ENCODE measurements at places on chromosomes 2 and 18. TPM values are rescaled to one million over a fixed set of nuclear protein-coding genes. Genes with fewer than 3 reads are reported as not detected.

NXPH2 gene
- not detected for polyA plus RNA-seq

DNA sequence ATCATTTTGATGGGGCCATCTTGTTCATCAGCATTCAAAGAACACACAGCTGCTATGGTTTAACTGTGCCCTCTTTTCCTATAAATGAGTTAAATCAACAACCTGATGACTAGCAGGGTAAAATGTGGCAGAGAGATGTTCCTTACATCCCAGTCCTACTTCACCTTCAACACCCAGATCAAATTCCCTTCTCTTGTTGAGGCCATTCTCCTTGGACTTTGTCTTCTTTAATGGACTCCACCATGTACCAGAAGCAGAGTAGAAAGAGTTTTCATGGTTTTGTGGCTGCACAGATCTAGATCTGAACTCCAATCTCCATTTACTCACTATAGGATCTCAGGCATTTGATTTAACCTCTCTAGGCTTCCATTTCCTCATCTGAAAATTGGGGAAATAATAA lies 6.4 kb upstream of the UPP2 start:
- no peaks in the 10 kb centered on the region for H3K36me3 ChIP-seq
- no peak for DNase-seq
- no peaks in the 10 kb centered on the region for H3K27me3 ChIP-seq
- no peak overlapping the region for H3K4me3 ChIP-seq
- H3K27ac ChIP-seq = no peak overlapping the region

GRCh38 chr2:118689456-118689855 lies 158.0 kb downstream of the EN1 start:
- no peaks in the 10 kb centered on the region for H3K27me3 ChIP-seq
- H3K4me1 ChIP-seq = no peaks in the 10 kb centered on the region
- no peak overlapping the region for H3K27ac ChIP-seq
- H3K36me3 ChIP-seq = no peaks in the 10 kb centered on the region

ANKRD36B gene
- polyA plus RNA-seq = 11.2 TPM

GRCh38 chr2:98607104-98607503 lies 1.2 kb downstream of the COA5 start:
- H3K27me3 ChIP-seq = no peaks in the 10 kb centered on the region
- H3K27ac ChIP-seq = no peak overlapping the region
- H3K4me1 ChIP-seq = peaks cover 42% of the 10 kb centered on the region
- H3K36me3 ChIP-seq = peaks cover 44% of the 10 kb centered on the region
- peak overlapping the region; percentile 93 for H3K4me3 ChIP-seq
- DNase-seq = peak; percentile 47

UGT1A7 gene
- polyA plus RNA-seq = 0.03 TPM

DNA sequence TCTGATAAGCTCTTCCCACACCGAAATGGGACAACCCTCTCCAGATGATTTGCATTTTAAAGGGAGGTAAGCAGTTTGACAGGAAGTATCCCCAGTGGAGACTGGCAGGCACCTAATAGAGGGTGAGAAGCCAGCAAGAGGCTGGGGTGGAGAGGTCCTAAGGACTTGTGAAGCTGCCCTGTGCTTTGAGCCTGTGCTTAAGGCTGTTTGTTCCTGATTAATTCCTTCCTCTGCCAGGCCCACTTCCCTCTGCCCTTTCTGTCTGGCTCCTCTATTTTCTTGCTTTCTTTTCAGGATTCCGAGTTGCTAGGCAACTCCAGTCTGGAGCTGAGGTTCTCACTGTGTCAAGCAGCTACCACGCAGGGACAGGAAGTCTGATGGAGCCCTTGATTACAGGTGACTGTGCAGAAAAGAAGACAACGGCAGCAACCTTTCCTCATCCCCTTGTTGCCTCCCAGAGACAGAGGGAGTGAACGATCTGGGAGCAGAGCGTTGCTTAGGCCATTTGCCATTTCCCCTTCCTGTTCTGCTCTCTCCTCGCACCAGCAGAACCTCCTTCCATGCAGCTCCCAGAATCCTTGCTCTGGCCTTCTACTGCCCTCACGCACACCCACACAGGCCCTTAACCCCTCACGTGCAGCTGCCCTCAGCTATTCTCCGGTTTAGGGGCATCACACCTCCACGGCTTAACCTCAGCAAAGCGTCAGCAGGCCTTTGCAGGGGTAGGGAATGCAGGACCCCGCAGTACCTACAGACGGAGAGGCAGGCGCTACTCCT lies 103.6 kb upstream of the CELF4 start:
- no peaks in the 10 kb centered on the region for H3K4me1 ChIP-seq
- H3K4me3 ChIP-seq = no peak overlapping the region
- H3K36me3 ChIP-seq = no peaks in the 10 kb centered on the region
- peak overlapping the region; percentile 49 for H3K27ac ChIP-seq

- no peak overlapping the region for H3K4me3 ChIP-seq
- no peak overlapping the region for H3K27ac ChIP-seq
- H3K36me3 ChIP-seq = no peaks in the 10 kb centered on the region
- peaks cover 5% of the 10 kb centered on the region for H3K4me1 ChIP-seq
- H3K27me3 ChIP-seq = no peaks in the 10 kb centered on the region
Observed at GRCh38 chr2:237892984-237893595, 33.7 kb downstream of the RAMP1 start.

- no peaks in the 10 kb centered on the region for H3K27me3 ChIP-seq
- no peaks in the 10 kb centered on the region for H3K36me3 ChIP-seq
- peaks cover 6% of the 10 kb centered on the region for H3K4me1 ChIP-seq
- peak overlapping the region; percentile 45 for H3K27ac ChIP-seq
Observed at GRCh38 chr2:217732992-217733391, 269.8 kb downstream of the TNS1 start.

DNA sequence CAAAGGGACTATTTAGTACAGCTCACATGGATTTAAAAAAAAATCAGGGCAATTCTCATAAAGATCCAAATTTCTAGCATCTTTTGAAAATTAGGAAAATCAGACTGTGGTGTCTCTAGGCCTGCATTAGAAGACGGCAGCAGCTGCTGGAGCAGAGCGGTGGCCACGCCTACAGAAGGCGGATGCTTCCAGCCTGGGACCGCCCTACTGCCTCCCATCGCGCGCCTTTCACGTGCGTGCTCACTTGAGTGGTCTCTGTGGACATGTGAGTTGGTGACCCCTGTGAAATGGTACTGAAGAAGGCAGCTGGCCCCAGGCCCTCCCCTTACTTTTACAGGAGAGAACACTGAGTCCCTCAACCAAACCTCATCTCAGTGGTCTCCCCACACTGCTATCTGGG lies 15.2 kb upstream of the ZFP36L2 start:
- DNase-seq = no peak
- no peak overlapping the region for H3K4me3 ChIP-seq
- H3K27ac ChIP-seq = no peak overlapping the region
- peaks cover 31% of the 10 kb centered on the region for H3K4me1 ChIP-seq
- H3K27me3 ChIP-seq = no peaks in the 10 kb centered on the region

GRCh38 chr18:55672574-55673361 lies 84.8 kb upstream of the TCF4 start:
- no peaks in the 10 kb centered on the region for H3K4me1 ChIP-seq
- H3K27me3 ChIP-seq = no peaks in the 10 kb centered on the region
- H3K27ac ChIP-seq = no peak overlapping the region
- no peak overlapping the region for H3K4me3 ChIP-seq
- no peak for DNase-seq
- H3K36me3 ChIP-seq = no peaks in the 10 kb centered on the region

- no peaks in the 10 kb centered on the region for H3K27me3 ChIP-seq
- H3K4me3 ChIP-seq = no peak overlapping the region
- no peaks in the 10 kb centered on the region for H3K36me3 ChIP-seq
- DNase-seq = no peak
- H3K4me1 ChIP-seq = no peaks in the 10 kb centered on the region
Observed at GRCh38 chr2:46171411-46171953, 125.7 kb upstream of the EPAS1 start.

DNA sequence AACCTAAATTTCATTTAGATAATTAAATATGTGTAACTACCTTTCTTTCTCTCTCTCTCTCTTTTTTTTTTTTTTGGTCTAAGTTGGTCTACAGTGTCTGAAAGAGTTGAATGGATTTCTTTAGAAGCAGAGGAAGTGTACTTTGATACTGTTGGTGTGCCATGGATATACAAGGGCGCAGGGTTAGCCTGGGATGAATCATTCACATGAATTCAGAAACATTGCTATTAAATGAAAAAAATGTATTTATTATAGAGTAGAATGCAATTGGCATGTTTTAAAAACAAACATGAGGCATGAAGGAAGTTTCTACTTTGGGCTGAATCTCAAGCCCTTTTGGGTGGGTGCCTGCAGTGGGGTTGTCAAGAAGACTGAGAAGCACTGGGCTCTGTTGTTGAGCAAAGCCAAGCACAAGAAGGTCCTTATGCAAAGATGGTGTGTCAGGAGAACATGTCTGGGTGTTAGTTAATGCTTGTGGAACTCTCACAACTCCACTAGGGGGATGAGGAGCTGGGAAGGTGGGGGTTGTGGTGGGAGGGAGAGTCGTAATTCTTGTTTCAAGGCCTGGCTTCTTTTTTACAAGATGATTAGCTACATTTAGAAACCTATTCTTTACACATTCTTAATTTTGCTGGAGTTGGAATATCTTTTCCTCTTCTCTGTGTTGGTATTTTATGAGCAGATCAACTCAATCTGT lies 57.9 kb downstream of the LYPD6 start:
- H3K4me3 ChIP-seq = no peak overlapping the region
- no peaks in the 10 kb centered on the region for H3K27me3 ChIP-seq
- no peaks in the 10 kb centered on the region for H3K4me1 ChIP-seq
- H3K36me3 ChIP-seq = no peaks in the 10 kb centered on the region

DNA sequence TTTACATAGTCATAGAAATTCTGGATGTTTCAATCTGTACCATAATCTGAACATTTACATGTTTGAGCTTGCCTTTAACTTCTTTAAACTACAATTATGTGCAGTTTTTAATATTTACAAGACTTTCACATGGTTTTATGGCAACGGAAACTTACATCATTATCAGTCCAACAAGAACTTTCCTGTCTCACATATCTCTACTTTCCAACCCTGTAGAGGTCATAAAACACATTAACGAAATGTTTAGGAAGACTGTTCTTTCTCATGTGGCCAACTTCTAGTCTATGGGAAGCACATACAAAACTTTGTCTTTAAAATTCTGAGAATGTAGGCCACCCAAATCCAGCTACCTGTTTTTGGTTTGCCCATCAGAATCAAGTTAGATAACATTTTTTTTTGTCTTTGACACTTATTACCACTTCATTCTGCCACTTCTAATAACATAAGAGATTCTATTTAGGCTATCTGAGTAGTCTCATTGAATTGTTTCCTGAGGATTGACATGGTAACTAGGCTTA lies 693.2 kb downstream of the KCNJ3 start:
- H3K4me1 ChIP-seq = no peaks in the 10 kb centered on the region
- H3K27ac ChIP-seq = no peak overlapping the region
- H3K27me3 ChIP-seq = no peaks in the 10 kb centered on the region
- no peak for DNase-seq

TMEM163 gene
- 6.3 TPM for polyA plus RNA-seq

- no peak overlapping the region for H3K27ac ChIP-seq
- peaks cover 8% of the 10 kb centered on the region for H3K4me1 ChIP-seq
- H3K27me3 ChIP-seq = no peaks in the 10 kb centered on the region
- no peak overlapping the region for H3K4me3 ChIP-seq
Observed at GRCh38 chr2:173982182-173982714, 17.1 kb upstream of the SP3 start.

- H3K27ac ChIP-seq = no peak overlapping the region
- DNase-seq = no peak
- H3K4me3 ChIP-seq = no peak overlapping the region
- no peaks in the 10 kb centered on the region for H3K4me1 ChIP-seq
- no peaks in the 10 kb centered on the region for H3K27me3 ChIP-seq
- H3K36me3 ChIP-seq = peaks cover 24% of the 10 kb centered on the region
Observed at GRCh38 chr2:127453392-127454171, 35.4 kb downstream of the PROC start.

- DNase-seq = no peak
- no peaks in the 10 kb centered on the region for H3K36me3 ChIP-seq
- no peaks in the 10 kb centered on the region for H3K4me1 ChIP-seq
- H3K27ac ChIP-seq = no peak overlapping the region
Observed at GRCh38 chr2:148375214-148375613, 269.3 kb upstream of the EPC2 start.

ATP8B1 gene
- 1.5 TPM for polyA plus RNA-seq

DNA sequence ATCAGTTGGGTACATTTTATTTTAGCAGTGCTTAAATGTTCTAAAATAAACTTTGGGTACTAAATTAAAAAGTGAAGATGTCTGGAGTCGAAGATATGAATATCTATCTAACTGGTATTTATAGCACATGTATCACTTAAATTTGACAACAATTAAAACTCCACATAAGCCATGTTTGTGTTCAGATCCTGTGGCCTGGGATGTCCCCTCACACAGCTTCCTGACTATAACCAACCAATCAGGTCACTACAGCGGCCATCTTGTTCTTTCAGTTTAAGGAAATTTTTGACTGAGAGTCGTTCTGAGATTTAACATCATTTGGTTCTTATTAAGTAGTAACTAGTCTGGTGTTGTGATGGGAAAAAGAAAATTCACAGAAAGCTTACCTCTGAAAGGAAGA lies 170.7 kb upstream of the NRP2 start:
- H3K4me3 ChIP-seq = no peak overlapping the region
- no peaks in the 10 kb centered on the region for H3K27me3 ChIP-seq
- no peaks in the 10 kb centered on the region for H3K36me3 ChIP-seq

DNA sequence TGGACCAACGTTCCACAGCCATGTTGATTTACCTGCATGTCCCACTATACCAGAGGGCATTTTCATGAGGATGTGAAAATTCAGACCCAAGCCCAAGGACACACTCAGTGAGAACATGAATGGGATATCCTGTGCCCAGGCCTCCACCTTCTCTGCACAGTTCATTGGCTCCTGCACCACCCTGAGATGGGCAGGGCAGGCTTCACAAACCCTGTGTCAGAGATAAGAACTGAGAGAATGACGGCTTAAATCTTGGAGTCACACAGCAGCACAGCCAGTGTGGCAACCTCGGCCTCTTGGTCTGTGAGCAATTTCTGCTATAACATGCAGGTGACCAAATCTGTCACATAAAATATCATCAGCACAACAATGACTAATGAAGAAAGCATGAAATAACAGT lies 71.9 kb downstream of the UXS1 start:
- no peak overlapping the region for H3K4me3 ChIP-seq
- no peaks in the 10 kb centered on the region for H3K27me3 ChIP-seq
- H3K36me3 ChIP-seq = peaks cover 11% of the 10 kb centered on the region
- no peak overlapping the region for H3K27ac ChIP-seq
- H3K4me1 ChIP-seq = no peaks in the 10 kb centered on the region
- no peak for DNase-seq

- H3K27ac ChIP-seq = no peak overlapping the region
- peaks cover 25% of the 10 kb centered on the region for H3K36me3 ChIP-seq
- H3K4me3 ChIP-seq = no peak overlapping the region
- H3K27me3 ChIP-seq = no peaks in the 10 kb centered on the region
- no peak for DNase-seq
Observed at GRCh38 chr18:26356045-26356785, 130.0 kb downstream of the TAF4B start.

RTP5 gene
- 0.93 TPM for polyA plus RNA-seq

Data from spleen (tissue), 13 donors.